ENCODE measurements at places on chromosomes 1 and 21. TPM values are rescaled to one million over a fixed set of nuclear protein-coding genes. Genes with fewer than 3 reads are reported as not detected.

The GNG4 gene
- total RNA-seq, result under 0.01 TPM

DNA sequence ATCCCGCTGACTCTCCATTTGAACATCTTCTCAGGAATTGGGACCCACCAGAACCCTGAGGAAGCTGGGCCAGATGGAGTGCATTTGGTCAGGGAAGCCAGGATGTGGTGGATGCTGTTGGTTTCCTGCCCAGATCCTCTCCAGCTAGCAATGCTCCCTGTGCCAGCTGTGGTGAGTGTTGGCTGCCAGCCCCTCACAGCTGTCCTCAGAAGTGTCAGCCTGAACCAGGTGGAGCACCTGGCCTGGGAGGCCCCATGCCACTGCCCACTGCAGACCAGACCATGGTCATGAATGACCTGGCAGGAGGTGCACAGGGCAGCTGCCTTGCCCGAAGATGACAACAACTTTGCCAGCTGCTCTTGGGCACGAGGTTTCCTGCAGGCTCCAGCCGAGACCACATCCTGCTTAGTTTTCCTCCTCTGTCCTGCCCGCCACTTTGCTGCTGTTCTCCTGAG, 54.4 kb downstream of the PRSS38 start:
- DNase-seq, result no peak

- DNase-seq, result peak; percentile 50
Measured at GRCh38 chr1:200526709-200527612, 93.6 kb downstream of the KIF14 start.

The IER5 gene
- 31.1 TPM for total RNA-seq

The ASTN1 gene
- 0.17 TPM for total RNA-seq

- peak; percentile 97 for DNase-seq
Measured at GRCh38 chr21:45386728-45387371, 18.1 kb upstream of the COL18A1 start.

- no peak for DNase-seq
Measured at GRCh38 chr21:19239696-19240095, 836.1 kb upstream of the TMPRSS15 start.

GRCh38 chr1:224180783-224181452, 2.1 kb upstream of the DEGS1 start:
- no peak for DNase-seq

The ATAD3C gene
- 0.17 TPM for total RNA-seq

DNA sequence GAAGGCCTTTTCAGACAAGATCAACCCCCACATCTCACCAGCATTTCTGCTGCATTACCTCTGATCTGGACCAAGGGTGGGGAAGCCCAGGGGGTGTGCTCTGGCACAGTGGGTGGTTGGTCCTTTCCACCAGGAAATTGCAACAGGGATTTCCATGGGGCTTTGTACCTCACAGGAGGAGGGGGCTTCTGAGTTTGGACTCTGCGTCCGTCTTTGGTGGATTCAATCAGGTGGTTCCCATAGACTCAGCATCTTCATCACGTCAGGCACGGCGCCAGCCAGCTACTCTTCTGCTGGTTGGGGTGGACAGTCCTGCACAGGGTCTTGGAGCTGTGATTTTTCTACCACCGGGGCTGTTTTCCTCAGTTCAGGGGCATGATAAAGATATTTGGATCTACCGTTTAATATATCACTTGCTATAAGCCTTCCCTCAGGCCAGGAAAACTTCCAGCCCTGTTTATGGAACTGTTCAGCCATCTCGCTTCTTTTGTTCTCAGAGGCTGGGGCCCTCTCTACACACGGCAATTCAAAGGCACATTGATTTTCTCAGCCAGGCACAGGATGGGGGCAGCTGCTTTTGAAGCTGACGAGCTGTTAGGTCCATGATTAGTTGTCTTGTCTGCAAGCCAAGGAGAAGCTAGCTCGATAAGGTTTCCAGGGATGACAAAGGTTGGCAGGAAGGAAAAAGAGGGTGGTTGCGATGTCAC, 467.3 kb downstream of the CAMTA1 start:
- DNase-seq, result peak; percentile 24

DNA sequence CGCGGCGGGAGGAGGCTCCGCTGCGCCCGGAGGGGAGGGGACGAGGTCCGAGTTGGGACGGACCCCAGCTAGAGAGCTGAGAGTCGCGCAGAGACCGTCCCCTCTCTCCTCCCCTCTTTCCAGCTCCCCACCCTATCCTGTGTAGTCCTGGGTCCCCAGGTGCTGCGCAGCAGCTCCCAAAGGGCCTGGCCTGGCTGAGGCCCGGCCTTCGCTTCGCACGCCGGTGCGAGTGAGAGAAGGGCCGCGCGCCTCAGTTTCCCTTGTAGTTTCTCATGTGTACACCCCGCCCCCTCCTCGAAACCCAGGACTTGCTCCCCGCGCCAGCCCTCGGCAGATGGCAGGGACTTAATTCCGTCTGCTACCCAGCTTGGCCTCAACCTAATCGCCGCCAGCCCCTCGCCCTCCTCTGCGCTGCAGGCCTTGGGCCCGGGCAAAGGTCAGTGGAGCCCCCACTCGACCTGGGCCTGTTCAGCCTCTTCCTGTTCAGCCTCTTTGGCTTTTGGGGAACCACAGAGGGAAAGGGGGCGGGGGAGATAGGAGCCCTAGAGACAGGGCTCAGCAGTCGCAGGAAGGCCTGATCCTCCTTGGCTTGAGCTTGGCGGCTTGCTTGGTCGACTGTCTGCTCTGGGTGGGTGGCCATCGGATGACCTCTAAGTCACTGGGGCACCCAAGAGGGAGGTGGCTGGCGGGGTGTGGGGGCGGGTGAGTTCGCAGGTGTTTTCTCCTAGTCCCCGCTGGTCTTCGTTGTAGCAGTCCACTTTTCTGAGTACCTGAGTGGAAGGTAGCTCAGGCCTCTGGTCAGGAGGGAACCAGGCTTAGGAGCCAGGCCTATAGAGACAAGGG, 1.0 kb downstream of the ZNF687 start:
- DNase-seq, result peak; percentile 13

The SPRR2F gene
- not detected for total RNA-seq

The DHRS3 gene
- total RNA-seq, result 68.1 TPM

The KIRREL1 gene
- 83.0 TPM for total RNA-seq

DNA sequence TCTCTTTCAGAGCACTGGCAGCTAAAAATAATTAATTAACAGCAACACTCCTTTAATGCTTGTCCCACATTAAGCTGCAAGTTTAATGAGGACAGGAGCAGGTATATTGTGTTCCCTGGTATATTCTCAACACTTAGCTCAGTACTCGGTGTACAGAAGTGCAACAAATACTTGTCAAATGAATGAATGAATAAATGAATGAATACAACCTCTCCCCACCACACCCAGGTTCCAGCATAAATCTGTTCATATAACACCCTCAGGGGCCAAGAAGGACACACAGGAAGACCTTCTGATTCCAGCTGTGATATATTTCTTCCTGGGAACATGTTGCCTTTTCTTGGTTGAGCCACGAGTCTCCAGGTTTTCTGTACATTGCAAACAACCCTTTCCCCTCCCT, 38.1 kb upstream of the RD3 start:
- DNase-seq, result no peak

GRCh38 chr1:27356619-27357280, 10.0 kb downstream of the MAP3K6 start:
- DNase-seq, result no peak

DNA sequence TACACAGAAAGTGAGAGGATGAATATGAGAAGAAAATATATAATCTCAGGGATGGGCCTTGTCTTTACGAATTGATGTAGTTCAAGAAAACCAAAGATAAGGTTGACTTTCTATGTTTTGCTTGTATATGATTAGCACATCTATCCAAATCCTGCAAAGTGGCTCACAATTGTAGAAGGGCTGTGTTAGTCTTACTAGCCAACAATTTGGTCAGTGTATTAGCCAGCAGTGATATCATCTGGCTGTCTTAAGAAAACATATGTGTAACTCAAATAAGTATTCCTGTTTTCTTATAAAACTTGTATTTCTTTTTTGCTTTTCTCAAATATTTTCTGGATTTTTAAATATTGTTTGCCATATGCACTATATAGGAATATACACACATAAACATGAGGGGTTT, 5.5 kb downstream of the SDCCAG8 start:
- DNase-seq, result peak; percentile 66

Data from fibroblast of lung (primary cell).